CD4-positive, alpha-beta T cell treated with Interleukin-21 for 1 hour (primary cell): ENCODE measurements at places on chromosomes 7 and 10.

DNA sequence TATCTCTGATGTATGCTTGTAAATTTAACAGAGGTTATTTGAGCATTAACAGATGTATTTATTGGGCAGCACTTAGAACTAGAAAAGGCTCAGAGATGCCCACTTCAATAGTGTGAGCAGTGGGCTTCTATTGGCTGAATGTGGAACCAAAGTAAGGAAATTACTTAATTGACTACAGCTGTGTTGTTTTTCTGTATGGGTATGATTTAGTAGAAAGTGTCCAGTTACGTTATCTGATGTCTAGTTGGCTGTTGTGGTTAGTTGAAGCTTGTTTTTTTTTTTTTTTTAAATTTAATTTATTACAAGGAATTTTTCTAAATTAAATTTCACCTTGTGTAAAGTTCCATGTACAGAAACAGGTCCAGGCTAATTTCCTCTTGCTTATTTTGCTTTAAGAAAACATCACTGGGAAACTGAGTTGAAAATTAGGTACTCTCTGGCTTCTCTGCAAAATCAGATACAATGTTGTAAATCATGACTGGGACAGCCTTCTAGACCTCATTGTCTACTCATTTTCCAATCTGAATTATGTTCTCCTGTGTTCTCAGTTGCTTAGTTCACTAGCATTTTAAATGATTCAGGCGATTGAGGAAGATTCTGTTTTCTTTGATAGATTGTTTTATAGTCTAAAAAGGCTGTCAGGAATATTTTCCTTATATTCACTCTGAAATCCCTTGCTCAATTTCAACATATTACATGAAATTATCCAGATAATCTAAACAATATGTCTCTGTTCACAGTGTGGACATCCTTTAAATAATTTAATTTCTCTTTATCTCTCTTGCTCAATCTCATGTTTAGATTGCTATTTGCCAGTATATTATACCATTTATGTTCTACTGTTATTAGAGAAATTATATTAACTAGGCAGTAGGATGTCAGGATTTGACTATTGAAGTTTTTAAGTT, 53.0 kb downstream of the PHF14 start:
- DNase-seq, result no peak

DNA sequence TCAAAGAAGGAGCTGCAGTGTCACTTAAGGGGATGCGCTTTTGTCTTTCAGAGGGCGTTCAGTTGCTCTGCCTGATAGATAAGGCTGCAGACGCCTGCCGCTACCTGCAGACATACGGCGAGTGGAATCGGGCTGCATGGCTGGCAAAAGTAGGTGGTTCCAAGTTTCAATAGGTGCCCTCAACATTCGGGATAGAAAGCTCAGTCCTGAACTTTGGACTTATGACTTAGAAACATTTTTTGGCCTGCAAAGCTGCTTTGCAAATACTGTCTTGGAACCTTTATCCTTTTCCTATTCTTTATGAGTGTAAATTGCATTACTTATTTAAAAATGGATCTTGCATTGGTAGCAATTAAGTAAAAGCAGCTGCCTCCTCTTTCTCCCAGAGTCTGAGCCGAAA, 54.1 kb downstream of the WDR11 start:
- no peak for DNase-seq

DNA sequence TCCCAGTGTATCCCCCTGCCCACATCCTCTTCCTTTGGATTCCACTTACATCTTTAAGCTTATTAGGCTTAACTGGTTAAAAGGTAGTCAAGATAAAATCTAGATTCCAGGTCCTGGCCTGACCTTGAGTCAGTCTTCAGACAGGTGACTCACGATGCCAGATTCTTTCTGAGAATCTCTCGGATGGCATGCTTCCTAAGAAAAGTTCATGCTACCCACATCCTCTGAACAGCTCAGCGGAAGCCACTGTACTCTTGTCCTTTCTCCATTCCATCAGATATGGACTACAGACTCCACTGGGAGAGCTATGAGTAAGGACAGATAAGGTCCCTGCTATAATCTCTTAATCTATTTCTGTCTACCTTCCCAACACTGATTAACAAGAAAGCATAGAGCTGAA, 43.4 kb downstream of the DNMBP start:
- DNase-seq, result no peak

GRCh38 chr10:124473070-124473469, 11.4 kb downstream of the LHPP start:
- no peak for DNase-seq

GRCh38 chr10:102801496-102801895, 35.7 kb downstream of the CYP17A1 start:
- no peak for DNase-seq

DNA sequence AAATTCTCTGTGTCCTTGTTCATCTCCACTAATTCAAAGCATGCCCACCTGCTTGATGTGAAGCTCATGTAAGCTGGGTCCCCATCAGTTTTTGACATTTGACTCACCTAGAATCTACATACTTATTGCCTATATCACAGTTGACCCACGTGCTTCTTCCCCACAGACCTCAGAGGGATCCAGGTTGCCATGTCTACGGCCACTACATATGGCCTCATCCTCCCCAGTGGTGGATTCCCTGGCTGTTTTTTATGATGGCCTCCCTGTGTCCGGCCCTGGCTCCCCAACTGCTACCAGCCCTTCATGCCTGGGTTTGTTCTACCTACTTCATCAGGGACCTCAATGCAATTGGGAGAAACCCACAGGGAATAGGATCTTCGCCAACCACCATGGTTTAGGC, 187.4 kb upstream of the GDF10 start:
- DNase-seq, result no peak

DNA sequence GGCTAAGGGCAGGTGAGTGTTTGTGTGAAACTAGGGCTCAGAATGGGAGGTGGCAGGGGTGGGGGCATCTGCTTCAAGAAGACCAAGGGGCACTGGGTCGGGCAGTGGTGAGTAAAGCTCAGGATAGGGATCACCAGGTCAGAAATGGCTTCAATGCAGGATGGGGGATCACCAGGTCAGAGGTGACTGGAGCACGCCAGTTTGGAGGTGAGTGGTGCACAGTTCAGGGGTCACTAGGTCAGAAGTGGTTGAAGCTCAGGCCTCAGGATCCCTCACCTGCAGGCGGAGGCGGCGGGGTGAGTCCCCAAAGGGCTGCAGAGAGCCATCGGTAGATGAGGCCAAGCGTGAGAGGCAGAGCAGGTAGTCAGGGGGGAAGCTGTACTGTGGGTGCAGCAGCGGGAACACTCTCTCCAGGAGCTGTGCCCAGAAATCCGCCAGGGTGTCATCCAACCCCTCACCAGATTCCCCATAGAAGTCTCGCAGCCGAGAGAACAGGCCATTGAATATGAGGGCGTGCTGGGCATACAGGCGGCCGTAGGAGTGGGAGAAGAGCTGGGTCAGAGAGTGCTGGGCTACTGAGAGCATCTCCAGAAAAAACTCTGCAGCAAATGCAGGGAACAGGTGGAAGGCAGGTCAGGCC, 1.8 kb downstream of the GPC2 start:
- DNase-seq, result no peak

DNA sequence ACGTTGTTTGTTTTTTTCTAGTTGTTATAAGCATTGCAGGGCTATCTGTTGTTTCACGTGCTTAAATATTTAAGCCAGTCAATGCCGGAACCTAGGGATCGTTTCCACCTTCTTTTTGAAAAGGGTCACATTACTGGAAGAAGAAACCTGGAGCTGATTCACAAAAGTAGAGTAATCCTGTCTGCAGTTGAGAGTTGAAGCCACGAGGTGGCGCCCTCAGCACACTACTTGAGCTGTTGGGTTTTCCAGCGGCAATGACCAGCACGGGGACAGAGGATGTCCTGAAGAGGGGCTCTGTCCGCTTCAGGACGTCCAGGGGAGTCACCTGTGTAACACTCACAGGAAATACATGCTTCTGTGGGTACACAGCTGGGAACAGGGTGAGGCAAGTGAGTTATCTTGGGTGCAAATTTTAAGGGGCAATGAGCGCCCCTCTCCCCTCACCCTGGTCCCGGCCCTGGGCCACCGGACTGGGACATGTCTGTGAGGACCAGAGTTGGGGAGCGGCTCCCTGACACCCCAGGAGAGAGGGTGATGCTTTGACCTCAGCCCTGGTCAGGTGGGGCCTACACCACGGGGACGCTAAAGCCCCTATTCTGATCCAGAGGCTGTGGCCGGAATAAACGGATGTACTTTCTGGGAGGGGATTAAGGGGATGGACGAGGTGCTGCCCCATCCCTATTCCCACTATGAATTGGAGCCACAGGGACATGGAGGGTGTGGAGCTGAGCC, 26.3 kb upstream of the WDFY4 start:
- DNase-seq, result peak; percentile 51

- no peak for DNase-seq
Measured at GRCh38 chr10:80163741-80164341, 31.3 kb downstream of the PLAC9 start.

DNA sequence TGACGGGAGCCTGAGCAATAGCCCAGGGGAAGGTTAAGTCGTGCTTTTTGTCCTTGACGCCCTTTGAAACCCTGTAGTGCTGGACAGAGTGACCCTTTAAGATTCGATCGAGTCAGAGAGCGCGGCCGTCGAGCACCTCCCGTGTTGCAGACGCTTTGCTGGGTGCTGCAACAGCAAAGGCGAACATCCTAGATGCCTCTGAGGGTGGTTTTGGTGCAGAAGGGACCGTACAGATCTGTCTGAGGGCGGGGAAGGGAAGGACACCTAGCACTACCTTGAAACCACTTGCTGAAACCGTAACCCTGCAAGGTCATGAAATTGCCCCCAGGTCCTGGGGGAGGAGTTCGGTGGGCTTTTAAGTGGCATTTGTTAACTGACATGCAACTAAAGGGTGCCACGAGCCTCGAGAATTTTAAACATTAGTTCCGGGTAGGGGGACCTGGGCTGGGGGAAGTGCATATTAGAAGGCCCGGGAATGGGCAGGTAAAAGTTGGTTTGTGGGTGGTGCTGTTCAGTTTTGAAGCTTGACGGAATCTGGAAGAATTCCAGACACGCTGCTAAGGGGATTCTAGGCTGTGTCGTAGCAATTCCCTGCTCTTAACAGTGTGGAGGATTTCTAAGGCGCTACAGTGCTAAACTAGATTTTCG, 786 bp downstream of the ATP5F1C start:
- DNase-seq, result no peak

- no peak for DNase-seq
Measured at GRCh38 chr10:82925547-82925946, 1050.6 kb downstream of the NRG3 start.
